Neural crest cell (in vitro differentiated cells): ENCODE measurements at places on chromosomes 2 and 18.

DNA sequence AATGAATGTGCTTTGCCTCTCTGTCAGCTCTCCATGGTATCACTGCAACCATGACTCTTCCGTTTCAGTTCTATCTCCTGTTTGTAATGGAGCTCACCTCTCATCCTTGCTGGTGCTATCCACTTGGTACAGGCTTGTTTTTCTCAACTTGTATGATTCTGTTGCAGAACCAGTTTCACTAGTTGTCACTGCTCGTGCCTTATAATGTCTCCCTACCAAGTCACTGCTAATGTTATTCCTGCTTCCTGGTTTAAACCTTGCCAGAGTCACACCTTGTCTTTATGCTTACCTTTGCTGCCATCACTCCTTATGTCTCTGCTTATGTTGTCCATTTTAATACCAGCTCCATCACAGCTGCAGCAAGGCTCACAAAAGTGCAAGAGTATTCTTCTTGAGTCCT is 1191.0 kb upstream of the LRRTM1 start:
- no peak overlapping the region for H3K27ac ChIP-seq
- no peak overlapping the region for H3K4me3 ChIP-seq

GRCh38 chr18:68564961-68565360 is 149.9 kb downstream of the TMX3 start:
- no peak overlapping the region for H3K27ac ChIP-seq
- H3K36me3 ChIP-seq: no peaks in the 10 kb centered on the region
- H3K27me3 ChIP-seq: no peaks in the 10 kb centered on the region
- peaks cover 3% of the 10 kb centered on the region for H3K4me1 ChIP-seq

GRCh38 chr2:29726976-29727375 is 194.4 kb downstream of the ALK start:
- peaks cover 4% of the 10 kb centered on the region for H3K27me3 ChIP-seq
- H3K4me1 ChIP-seq: peaks cover 56% of the 10 kb centered on the region
- no peak overlapping the region for H3K4me3 ChIP-seq
- H3K27ac ChIP-seq: no peak overlapping the region
- H3K36me3 ChIP-seq: no peaks in the 10 kb centered on the region

- no peak for DNase-seq
- H3K27me3 ChIP-seq: no peaks in the 10 kb centered on the region
- no peaks in the 10 kb centered on the region for H3K36me3 ChIP-seq
- no peak overlapping the region for H3K27ac ChIP-seq
- H3K4me3 ChIP-seq: no peak overlapping the region
These were observed 91.7 kb downstream of the GCA start for GRCh38 chr2:162435676-162436075.

GRCh38 chr2:47072018-47072691 is 83.0 kb downstream of the STPG4 start:
- peaks cover 45% of the 10 kb centered on the region for H3K4me1 ChIP-seq
- H3K36me3 ChIP-seq: no peaks in the 10 kb centered on the region

- H3K36me3 ChIP-seq: no peaks in the 10 kb centered on the region
- H3K27me3 ChIP-seq: peaks cover 20% of the 10 kb centered on the region
- H3K27ac ChIP-seq: no peak overlapping the region
- no peak overlapping the region for H3K4me3 ChIP-seq
- H3K4me1 ChIP-seq: peaks cover 23% of the 10 kb centered on the region
These were observed 8.6 kb downstream of the CABLES1 start for GRCh38 chr18:23143815-23144261.

- no peak for DNase-seq
- H3K36me3 ChIP-seq: peaks cover 3% of the 10 kb centered on the region
- no peaks in the 10 kb centered on the region for H3K27me3 ChIP-seq
- H3K4me1 ChIP-seq: peaks cover 18% of the 10 kb centered on the region
- no peak overlapping the region for H3K27ac ChIP-seq
These were observed 62.7 kb upstream of the ST3GAL5 start for GRCh38 chr2:85951351-85952067.

GRCh38 chr2:144510294-144510991 is 9.5 kb downstream of the ZEB2 start:
- peak overlapping the region; percentile 95 for H3K27ac ChIP-seq
- H3K27me3 ChIP-seq: peaks cover 8% of the 10 kb centered on the region
- DNase-seq: no peak
- peak overlapping the region; percentile 92 for H3K4me3 ChIP-seq
- peaks cover 10% of the 10 kb centered on the region for H3K36me3 ChIP-seq
- peaks cover 95% of the 10 kb centered on the region for H3K4me1 ChIP-seq

- peaks cover 8% of the 10 kb centered on the region for H3K36me3 ChIP-seq
- peak within 1 kb of the TSS; percentile 97 for H3K4me3 ChIP-seq
- peaks cover 18% of the 10 kb centered on the region for H3K27me3 ChIP-seq
- DNase-seq: peak; percentile 85
- peak within 1 kb of the TSS; percentile 83 for H3K27ac ChIP-seq
These were observed at the start of gene TTC27 for GRCh38 chr2:32627814-32628579. Gene TTC27 (plus strand): TSS chr2:32628050. CDS start chr2:32628293, 243 bp downstream.

DNA sequence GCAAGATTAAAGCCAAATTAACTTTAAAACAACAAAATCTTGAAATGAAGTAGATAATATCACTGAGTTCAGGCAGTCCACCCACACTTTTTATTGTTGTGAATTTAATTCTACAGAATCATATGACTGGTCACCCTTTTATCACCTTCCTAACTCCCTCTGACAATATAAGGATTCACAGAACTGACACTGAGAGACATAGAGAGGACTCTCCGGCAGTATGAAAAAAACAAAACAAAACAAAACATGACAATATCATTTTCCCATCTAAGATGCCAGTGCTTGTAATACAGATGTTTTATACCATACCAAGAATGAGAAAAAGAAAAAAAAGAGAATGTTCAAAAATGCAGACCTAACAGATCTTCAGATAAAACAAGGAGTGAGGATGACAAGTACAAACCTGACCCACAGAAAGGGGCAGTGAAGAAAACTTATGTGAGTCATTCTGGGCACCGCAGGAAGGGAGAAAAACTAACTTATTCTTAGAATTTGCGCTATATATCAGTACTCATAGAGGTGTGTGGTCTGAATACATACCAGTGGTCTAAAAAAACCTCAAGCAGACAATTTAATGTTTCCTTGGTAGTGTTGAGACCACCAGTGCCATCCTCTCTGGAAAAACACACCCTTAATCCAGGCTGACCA is 136.6 kb downstream of the ZAP70 start:
- no peak for DNase-seq
- H3K4me3 ChIP-seq: no peak overlapping the region
- no peaks in the 10 kb centered on the region for H3K27me3 ChIP-seq

- no peak for DNase-seq
- no peaks in the 10 kb centered on the region for H3K36me3 ChIP-seq
- H3K27me3 ChIP-seq: peaks cover 4% of the 10 kb centered on the region
- no peak overlapping the region for H3K27ac ChIP-seq
- H3K4me3 ChIP-seq: no peak overlapping the region
These were observed 78.7 kb downstream of the LONRF2 start for GRCh38 chr2:100243631-100244030.

DNA sequence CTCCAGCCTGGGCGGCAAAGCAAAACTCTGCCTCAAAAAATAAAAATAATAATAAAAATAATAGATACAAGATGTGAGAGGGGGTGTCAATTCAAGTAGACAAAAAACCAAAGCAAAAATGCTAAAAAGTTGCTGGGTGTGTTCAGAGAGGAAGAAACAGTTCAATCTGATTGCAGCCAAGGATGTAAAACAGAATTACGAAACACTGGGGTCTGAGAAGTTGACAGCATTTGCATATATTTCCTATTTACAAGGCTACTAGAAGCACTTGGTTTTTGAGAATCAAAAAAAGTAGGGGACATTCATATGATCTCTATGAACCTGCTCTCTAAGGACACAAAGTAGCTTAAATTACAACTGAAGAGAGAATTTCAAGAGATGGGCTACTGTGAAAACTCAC is 7.6 kb downstream of the TRIP12 start:
- no peaks in the 10 kb centered on the region for H3K27me3 ChIP-seq
- H3K4me3 ChIP-seq: no peak overlapping the region
- DNase-seq: no peak
- peaks cover 32% of the 10 kb centered on the region for H3K4me1 ChIP-seq

- no peak overlapping the region for H3K4me3 ChIP-seq
- no peak for DNase-seq
- no peak overlapping the region for H3K27ac ChIP-seq
These were observed 20.0 kb upstream of the PTPN2 start for GRCh38 chr18:12904012-12904516.

GRCh38 chr2:189901664-189902063 is 117.4 kb downstream of the PMS1 start:
- no peak for DNase-seq
- H3K4me3 ChIP-seq: no peak overlapping the region
- H3K27ac ChIP-seq: no peak overlapping the region
- no peaks in the 10 kb centered on the region for H3K4me1 ChIP-seq
- H3K27me3 ChIP-seq: no peaks in the 10 kb centered on the region
- H3K36me3 ChIP-seq: no peaks in the 10 kb centered on the region
